ENCODE measurements at places on chromosomes 13 and 19.
A peak's percentile ranks its signal among the peaks of the same experiment; 100 is the strongest.

GRCh38 chr19:22545751-22546150 lies 88.4 kb upstream of the ZNF492 start:
- DNase-seq, result no peak

DNA sequence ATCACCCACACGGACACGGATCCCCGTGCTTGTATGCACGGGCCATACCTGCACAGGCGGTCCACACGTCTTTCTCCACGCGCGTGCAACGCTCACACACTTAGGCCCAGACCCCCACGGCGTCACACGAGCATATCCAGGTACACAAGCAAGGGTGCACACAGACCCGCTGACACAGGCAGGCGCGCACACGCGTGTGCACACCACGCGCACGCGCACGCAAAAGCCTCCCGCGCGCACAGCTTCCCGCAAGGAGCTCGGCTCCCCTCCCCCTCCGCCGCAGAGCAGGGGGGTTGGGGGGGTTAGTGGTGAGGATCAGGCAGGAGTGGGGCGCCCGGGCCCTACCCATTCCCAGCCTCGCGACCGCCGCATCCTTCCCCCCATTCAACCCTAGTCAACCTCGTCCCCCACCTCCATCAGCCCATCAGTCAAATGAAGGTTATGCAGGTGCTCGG lies 407 bp downstream of the RAB3A start:
- no peak for DNase-seq

DNA sequence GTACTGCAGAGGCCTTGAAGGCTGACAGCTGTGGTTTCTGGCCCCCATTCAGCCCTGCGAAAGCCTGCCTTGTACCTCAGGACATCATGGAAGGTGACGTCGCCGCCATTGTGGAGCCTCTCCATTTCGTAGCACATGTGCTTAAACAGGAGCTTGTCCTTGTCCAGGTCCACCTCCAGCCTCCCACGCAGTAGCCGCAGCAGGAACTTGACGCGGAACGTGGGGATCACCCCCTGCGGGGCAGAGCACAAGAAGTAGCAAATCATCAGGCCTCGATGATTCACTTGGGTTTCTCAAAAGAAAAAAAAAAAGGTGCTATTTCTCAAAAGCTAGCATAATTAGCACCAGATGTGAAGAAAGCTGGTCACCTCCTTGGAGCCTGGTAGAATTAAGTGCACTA lies 351.0 kb downstream of the NALCN start:
- no peak for DNase-seq

DNA sequence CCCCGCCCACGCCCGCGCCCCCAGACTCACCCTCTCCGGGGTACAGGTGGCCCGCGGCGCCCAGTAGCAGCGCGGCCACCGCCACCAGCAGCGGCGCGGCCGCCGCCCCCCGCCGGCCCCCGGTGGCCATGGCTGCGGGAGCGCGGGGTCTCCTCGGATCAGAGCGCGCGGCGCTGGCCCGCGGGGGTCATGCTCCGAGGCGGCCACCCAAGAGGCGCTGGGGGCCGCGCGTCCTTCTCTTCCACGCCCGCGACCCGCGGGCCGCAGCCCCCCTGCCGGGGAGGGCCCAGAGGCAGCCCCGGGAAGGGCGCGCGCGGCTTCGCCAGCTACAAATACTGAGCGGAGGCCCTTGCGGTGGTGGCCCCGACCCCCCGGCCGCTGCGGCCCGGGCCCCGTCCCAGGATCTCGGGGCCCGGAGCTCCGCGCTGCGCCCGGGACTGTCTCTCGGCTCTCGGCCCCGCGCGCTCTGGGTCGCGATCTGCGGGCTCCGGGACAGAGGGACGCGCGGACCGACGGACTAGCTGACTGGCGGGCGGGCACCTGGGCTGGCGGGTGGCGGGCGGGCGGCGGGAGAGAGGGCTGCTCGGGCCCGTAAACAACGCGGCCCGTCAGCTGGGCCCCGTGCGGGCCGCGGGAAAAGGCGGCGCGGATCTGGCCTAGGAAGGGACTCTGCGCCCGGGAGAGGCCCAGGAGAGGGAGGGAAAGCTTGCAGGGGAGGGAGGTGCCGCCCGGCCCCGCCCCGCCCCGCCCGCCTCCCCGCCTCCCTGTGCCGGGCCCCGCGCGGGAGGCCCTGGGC lies at the start of gene INSR:
TSS of gene INSR (minus strand) at position 653 of the 796 bp plus-strand sequence. CDS start at position 130, 523 bp downstream.
- DNase-seq, result peak; percentile 97

GRCh38 chr19:16039545-16039944 lies 36.8 kb upstream of the TPM4 start:
- DNase-seq, result no peak

DNA sequence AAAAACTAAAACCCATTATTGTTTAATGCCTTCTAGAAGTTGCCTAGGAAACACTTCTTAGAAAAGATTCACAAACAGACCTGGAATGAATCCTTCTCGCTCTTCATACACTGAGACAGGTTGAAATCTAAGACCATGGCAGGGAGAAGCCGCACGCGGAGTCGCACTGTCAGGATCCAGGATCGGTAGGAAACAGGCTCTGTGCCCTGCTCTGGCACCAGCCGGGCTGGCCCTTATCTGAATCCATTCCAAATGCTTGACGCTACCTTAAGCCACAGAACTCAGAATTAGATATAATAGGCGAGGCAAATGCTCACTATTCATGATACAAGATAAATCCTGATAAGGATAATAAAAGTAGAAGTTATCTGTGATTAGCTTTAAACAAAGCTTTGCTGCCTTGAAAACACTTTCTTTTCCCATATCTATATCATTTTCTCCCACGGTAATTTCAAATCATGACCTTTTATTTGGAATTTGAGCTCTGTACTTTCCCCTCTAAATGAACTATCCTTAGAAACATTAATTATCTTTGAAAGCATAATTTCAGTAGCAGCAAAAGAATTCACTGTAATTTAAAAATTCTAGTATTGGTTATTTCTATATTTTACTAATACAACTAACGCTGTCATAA lies 385.6 kb downstream of the IRS2 start:
- no peak for DNase-seq

- no peak for DNase-seq
These were observed 1.1 kb downstream of the SUCLA2 start for GRCh38 chr13:47999973-48000372.

- DNase-seq, result no peak
These were observed 8.4 kb downstream of the DYRK1B start for GRCh38 chr19:39825531-39826076.

- DNase-seq, result no peak
These were observed 204.0 kb upstream of the GPR12 start for GRCh38 chr13:26964278-26965250.

DNA sequence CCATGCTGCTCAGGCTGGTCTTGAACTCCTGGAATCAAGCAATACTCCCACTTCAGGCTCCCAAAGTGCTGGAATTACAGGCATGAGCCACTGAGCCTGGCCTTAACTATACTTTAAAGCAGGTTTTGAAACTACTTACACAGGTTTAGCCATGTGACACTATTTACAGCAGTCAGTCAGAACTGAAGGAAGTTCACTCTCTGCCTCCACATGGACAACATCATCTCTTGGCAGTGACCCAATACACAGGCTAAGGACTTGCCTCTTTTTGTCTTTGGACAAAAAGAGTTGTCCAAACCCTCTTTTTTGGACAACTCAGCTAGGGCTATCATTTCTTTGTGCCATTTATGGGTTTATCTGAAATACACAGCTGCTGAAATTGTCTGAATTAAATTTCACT lies 89.0 kb upstream of the CLDN10 start:
- DNase-seq, result no peak

DNA sequence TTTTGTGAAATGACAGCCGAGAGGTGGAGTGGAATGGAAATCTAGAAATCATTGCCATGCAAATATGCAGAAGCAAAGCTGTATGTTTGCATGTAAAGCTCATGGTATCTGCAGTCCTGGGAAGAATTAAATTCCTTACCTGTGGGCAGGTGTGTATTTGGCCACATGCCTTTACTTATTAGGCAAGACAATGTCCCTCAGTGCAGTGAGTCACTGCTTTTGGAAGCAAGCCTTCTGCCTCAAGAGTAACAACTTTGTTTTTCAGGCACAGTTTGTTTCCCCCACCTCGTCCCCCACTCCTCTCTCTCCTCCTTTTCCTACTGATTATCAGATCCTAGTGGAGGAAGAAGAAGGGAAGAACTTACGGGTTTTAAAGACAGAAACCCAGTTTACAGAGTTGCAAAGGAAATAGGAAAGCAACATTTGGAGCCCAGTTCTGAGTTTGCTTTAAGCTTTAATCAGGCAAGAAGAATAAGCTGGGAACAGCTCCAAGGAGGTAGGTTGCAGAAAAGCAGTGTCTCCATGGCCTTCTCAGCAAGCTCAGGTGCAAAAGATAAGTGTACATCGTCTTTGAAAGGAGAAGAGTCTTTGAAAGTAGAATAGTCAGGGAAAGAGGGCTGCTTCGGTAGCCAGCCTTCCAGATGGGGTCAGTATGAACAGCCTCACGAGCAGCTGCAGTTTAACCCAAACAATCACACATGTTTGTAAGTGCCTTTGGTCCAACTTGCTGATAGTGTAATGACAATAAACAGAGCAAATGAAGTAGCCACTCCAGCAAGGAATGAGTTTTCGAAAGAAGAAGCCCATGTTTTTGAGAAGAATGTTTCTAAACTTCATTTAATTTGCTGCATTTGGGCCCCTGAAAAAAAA lies 190.1 kb downstream of the KLF5 start:
- DNase-seq, result no peak

DNA sequence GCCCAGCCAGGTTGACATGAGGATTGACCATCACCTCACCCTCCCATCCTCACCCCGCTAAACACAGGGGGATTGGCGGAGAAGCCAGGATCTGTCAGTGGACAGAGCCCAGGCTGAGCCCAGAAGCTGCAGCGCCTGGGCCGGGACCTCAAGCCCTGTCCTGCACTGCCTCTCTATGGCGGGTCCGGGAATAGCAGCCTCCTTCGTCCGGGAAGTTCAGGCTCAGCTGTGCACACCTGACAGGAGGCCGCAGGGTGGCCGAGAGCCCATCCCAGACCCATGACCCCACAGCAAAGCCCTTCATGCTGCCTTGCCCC lies 67.8 kb downstream of the SPACA7 start:
- peak; percentile 20 for DNase-seq

DNA sequence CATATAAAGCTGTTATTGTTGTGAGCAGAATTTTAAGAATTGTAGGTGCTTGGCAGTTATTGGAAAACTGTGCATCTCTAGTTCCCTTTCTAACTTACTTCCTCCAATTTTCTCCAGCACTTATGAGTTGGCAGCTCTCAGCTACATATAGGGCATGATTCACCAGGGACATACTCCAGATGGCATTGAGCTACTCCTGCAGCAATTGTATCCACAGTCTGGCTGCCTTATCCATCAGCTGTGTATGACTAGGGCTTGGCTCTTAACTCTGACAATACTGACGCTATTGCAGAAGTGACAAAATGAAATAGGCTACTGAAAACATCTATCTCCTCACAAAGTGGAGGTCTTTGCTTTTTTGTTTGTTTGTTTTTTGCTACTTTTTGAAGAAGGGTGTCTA lies 276.7 kb downstream of the POU4F1 start:
- no peak for DNase-seq

GRCh38 chr13:35699825-35700510 lies 223.5 kb upstream of the MAB21L1 start:
- no peak for DNase-seq

DNA sequence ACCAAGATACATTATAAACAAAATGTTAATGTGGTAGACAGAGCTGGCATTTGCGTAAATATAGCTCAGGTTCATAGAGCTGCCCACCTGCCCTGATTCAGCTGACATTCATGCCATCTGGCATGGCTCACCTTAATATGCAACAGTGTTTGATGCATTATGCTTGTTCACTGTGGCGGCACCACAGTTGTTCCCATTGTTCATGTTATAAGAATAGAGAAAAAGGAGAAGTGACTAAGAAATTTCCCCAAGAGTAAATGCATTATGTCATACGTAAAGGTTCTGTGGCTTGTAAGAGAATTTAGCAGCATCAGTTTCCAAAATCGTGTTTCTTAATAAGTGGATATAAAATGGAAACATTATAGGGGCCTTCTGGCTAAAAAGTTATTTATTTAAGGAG lies 4.5 kb downstream of the CCNA1 start:
- no peak for DNase-seq

GRCh38 chr13:73832128-73832588 lies 302.0 kb downstream of the KLF12 start:
- no peak for DNase-seq

DNA sequence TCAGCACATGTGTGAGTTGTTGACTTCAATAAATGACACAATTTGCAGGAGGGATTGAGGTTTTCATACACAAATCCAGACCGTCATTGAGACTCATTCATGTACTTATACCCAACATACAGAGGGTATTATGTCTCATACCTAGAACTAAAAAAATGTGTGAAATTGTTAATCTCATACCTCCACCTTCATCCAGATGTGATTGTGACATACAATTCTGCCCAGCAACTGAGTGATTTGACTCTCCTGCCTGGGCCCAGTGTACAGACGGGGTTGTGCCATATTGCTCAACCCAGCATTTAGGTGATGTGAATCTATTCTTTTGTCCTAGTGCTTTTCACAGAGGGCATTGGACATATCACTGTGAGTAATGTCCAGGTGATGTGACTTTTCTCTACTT lies 12.6 kb upstream of the ZNF681 start:
- DNase-seq, result no peak

- no peak for DNase-seq
These were observed 247.3 kb downstream of the KCTD12 start for GRCh38 chr13:76638882-76639281.

GRCh38 chr13:23323946-23324709 lies 109.4 kb downstream of the SACS start:
- no peak for DNase-seq

GRCh38 chr13:23753458-23753857 lies 135.7 kb downstream of the MIPEP start:
- DNase-seq, result no peak

DNA sequence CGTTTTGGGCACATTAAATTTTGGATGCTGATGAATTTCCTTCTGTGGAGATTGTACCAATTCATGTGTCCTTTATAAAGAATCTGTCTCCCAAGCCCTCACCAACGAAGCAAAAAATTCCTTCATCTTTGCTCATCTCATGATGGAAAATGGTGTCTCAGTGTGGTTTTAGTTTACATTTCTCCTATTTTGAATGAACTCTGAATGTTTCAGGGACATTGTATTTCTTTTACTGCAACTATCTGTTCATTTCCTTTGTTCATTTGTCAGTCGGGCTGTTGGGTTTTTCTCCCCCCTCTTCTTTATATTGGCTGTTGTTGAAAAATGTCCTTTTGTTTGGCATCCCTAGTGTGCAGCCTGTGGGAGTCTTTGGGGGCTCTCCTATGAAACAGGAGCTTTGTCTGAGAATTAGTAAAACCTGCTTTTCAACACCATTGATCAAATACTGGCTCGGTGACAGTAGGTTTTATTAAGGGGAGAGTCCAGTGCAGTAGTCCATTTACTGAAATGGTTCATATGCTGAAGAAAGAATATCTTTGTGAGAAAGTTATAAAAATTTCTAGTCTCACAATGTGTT lies 91.3 kb upstream of the C1QTNF9B start:
- DNase-seq, result no peak

Data from tibial artery (tissue), 4 donors.